Central memory CD4-positive, alpha-beta T cell (primary cell): ENCODE measurements at places on chromosomes 7 and 10.

- DNase-seq, result no peak
These were observed 36.9 kb upstream of the ELFN1 start for GRCh38 chr7:1632916-1633785.

DNA sequence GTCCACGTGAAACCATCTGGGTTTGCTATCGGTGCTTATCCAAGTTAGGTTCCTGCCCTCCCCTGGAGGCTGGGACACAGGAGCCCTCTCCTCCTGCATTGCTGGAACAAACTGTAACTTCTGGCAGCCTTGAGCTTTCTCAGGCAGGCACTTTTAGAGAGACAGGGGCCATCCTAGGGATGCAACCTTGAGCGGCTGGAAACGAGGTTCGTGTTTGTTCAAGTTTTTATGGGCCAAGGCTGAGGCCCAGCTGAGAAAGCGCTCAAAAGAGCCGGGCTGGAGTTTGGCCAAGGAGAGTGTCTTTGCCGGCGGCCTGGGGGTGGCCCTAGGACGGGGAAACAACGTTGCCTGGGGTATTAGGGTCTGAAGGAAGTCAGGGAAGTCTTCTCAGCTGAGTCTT lies 5.5 kb upstream of the MMD2 start:
- DNase-seq, result no peak

GRCh38 chr7:152478140-152478539 lies 42.3 kb upstream of the KMT2C start:
- DNase-seq, result no peak

GRCh38 chr10:28984431-28984830 lies 304.4 kb upstream of the LYZL1 start:
- DNase-seq, result no peak

DNA sequence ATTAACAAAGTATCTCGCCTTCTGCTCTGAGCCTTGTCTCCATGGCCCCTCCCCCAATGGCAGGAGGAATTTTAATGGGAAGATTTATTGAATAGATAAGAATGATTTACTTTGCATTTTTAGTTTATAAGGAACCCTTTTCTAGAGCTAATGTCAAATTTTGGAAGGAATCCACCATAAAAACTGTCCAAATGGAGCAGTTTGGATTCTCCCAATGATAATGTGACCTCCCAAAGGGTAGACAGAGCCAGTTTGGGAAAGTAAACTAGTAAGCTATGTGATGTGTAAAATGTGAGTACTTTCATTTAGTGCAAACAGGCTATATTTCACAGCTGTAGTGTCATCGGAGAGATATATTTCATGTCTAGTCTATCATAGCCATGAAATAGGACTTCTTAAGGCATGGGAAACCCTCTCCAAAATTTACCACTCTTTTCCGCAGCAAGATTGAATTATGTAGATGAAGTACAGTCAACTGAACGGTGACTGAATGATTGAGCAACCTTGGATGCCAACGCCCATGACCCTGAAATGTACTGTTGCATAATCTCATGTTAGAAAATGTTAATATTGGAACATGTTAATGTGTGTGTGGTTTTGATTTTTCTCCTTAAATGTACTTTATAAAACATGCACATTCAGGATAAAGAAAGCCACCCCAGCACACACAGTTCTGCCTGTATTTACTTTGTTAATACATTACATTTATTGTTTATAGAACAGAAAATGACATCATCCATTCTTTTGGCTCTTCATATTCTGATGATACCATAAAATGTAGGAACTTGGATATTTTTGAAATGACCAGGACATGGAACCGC lies 140.6 kb downstream of the NRP1 start:
- DNase-seq, result no peak

DNA sequence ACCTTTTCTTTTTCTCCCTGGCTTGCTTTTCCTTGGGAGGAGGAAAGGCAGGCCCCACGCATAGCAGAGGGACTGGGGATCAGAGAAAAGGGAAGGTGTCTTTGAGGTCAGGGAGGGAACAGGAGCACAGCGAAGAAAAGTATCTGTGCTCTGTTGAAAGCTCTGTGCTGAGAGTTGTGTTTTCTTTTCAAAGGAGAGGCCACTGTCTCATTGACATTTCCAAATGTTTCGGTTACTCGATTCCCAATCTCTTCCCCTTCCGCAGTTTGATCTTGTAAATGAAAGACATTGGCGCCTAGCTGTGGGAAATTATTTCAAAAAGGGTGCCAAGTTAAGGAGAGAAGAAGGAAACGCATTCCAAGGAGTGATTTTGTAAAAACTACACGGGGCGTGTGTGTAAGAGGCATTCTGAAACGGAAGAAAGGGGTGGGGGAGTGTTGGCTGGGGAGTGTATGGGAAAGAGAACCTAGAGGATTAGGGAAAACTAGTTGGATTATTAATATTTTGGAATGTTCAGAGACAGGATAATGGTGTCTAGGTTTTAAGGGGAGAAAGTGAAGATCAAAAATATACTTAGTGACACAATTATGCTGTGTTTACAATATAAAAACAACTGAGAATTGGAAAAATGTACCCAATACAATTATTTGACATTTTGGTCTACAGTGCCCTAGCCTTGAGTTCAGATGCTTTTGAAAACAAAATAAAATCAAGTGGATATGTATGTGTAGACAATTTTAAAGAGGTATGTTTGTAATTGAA lies 708 bp downstream of the KLHDC10 start:
- no peak for DNase-seq

DNA sequence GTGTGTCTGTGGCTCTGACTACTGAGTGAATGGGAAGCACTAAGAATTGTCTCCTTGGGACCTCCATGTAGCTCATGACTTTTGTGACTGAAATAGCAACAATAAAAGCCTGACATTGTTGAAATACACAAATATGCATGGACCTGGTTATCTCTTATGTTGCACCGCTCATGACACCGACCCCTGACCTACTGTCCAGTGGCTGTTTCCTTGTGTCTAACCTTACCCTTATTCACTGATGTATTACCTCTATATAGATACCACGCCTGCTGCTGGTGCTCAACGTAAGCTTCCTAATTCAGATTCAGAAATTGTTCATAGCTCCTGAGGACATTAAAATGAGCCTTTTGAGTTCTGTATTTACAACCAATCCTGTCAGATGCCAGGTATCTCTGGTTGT lies 243.4 kb upstream of the SEMA3C start:
- DNase-seq, result no peak

DNA sequence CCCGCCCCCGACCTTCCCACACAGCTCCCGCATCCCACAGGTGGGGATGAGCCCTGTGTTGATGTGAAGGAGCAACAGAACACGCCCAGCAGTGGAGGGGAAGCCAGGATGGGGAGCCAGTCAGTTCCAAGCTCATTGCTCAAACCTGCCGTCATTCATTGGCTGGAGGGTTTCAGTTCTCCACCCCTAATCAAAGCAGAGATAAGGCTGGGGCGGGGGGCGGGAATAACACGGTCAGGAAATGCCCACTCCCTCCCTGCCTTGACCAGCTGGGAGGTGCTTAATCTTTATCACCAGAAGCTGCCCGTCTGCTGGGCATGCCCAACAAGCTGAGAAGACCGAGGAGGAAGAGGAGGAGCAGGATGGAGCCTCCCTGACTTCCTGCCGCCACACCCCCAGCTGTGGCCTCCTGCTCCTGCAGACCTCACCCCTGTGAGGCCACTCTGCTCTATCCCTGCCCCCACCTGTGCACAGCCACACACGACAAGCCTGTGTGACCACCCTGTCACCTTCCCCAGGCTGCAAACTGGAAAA lies 265.1 kb downstream of the ZEB1 start:
- no peak for DNase-seq

DNA sequence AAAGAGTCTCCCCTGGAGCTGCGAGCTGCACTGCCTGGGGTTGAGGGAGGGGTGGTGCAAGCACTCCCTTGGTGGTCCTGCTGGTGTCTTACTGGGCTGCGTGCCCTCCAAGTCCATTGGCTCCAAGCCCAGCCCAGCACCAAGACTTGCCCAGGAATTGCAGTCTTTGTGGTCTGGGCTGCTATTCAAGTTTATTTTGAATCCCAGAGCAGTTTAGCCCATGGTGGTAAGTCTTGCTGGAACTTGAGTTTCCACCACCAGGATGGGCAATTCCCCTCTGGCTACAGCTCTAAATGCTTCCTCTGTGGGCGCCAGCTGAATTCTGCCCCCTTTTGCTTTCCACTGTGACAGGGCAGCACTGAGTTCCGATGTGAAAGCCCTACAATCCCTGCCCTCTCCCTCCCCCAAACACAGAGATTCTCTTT lies 25.1 kb downstream of the GALNT11 start:
- DNase-seq, result no peak

GRCh38 chr10:8361510-8361844 lies 307.0 kb downstream of the GATA3 start:
- no peak for DNase-seq

DNA sequence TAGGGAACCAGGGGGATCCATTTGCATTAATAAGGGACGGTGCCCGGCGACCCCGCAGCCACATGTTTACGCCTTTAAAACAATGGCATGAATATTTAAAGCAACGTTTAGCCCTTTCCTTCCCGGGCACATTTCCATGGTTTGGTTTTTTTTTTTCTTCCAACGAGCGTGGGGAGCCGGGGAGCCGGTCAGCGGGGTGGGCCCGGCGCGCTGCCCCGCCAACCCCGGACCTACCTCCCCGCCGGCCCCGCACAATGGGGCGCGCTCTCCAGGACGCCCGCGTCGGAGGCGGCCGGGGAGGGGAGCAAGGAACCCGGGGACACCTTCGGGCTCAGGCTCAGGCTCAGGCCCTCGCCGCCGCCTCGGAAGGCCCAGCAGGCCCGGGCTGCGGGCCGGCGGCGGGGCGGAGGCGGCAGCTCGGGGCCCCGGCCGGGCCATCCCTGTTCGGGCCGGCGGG lies 1.0 kb downstream of the SEPHS1 start:
- DNase-seq, result no peak

DNA sequence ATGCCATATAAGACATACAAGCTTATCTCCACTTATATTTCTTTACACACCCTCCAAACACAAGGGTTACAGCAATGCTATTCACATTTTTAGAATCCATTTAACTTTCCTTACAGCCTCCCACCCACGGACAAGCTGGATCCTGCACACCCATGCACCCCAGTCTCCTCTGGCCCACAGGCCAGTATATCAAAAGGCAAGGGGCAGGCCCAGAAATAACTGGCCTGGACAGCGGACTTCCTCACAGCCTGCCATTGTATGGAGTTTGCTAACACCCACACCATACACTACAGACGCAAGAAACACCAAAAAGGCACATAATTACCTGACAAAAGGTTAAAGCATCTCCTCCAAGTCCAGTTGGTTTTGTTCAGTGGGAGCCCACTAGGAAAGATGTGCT lies 12.0 kb downstream of the HOXA4 start:
- DNase-seq, result no peak

DNA sequence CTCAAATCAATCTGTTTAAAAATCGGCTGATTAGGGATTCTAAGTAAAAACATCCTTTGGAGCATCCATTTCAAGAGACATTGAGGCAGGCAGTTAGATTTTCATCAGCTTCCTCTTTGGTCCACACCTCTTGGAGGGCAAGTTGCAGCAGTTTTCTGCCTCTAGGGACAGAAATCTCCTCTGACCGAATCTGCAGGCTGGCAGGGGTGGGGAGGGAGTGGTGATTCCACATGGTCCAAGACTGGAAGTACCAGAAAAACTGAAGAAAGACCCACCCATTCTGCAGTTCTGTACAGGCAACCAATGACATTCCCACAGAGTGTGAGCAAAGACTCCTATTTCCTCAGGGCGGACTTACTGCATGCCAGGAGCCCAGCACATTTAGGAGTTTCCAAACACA lies 29.0 kb downstream of the FGFBP3 start:
- DNase-seq, result no peak

DNA sequence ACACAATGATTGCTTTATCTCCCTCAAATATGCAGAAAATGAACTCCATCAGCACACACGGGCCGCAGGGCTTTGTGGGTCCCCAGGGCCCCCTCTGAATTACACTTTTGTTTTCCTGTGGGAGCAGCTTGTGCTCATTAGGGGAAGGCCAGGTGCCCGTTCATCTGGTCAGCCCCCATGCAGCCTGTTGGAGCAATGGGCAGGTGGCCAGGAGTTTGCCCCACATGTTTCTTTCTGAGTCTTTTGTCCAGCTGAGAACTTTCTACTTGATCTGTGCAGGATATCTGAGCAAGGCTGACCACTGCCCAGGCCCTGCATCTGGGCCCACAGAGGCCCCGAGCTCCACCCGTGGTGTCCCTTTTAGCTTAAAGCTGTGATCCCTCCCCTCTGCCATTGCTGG lies 105.3 kb upstream of the FAM20C start:
- no peak for DNase-seq

DNA sequence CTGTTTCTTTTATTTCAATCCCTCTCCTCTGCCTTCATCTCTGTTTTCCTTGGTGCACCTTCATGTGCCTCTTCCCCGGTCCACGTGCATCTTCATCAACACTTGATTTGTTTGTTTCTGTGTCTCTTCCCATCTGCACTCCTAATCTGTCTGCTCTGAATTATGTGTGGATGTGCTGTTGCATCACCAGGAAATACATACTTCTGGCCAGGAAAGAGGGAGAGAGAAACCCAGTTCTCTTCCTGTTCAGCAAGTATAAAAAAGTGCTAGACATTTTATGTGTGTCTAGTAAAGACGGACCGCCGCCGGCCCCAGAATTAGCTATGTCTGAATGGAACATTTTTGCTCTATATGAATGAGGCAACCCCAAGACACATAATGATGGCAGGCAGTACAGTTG lies 93.8 kb downstream of the CALD1 start:
- no peak for DNase-seq

- no peak for DNase-seq
These were observed 21.7 kb upstream of the OR2A5 start for GRCh38 chr7:144027070-144027469.

- no peak for DNase-seq
These were observed 120.2 kb downstream of the TEX36 start for GRCh38 chr10:125562737-125563136.

DNA sequence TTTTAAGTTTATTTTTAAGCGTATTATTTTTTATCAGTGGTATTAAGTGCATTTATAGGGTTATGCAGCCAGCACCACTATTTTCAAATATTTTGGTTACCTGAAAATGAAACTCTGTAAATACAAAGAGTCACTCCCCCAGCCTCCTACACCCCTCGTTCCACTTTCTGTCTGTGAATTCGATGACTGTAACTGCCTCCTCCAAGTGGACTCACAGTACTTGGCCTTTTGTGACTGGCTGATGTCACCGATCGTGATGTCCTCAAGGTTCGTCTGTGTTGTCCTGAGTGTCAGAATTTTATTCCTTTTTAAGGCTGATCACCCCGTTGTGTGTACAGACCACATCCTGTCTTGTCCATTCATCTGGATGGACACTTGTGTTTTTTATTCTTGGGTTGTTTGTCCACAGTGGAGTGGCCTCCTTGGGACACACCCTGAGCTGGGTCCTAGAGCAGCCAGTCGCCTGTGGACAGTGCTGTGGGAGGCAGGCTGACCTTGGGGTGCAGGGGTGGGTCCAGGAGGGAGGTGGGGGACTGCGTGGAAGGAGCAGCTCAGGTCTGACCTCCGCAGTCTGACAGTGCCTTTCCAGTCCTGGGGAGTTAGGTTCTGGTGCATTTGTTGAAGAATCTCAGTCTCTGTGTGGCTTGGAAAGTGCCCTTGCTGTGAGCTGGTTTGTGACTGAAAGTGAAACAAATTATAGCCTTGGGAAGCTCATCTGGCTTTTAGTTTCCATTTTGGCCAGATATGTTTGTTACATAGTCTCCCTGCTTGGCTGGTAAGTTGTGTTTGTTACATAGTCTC lies 6.9 kb downstream of the MTG1 start:
- no peak for DNase-seq

- DNase-seq, result no peak
These were observed 25.9 kb downstream of the GRK5 start for GRCh38 chr10:119233123-119233820.
